Neural progenitor cell (in vitro differentiated cells): ENCODE measurements at places on chromosomes 12 and 14. TPM values are rescaled to one million over a fixed set of nuclear protein-coding genes. Genes with fewer than 3 reads are reported as not detected.

Gene CLEC9A
- total RNA-seq: not detected in 2 replicates

Gene TMEM132D
- total RNA-seq: 1.0 and 1.1 TPM in 2 replicates

Gene GLIPR1L1
- not detected in 2 replicates for total RNA-seq

Gene PELI2
- 23.4 and 27.2 TPM in 2 replicates for total RNA-seq

Gene TMEM132C
- total RNA-seq: 3.9 and 5.1 TPM in 2 replicates

Gene CEBPE
- total RNA-seq: not detected in 2 replicates

Gene NAP1L1
- total RNA-seq: 907 and 1,539 TPM in 2 replicates

Gene ATF1
- total RNA-seq: 18.4 and 24.8 TPM in 2 replicates

Gene CRACR2A
- 0.06 and 1.1 TPM in 2 replicates for total RNA-seq

Gene SERPINA3
- not detected in 2 replicates for total RNA-seq

Gene ATP2B1
- total RNA-seq: 97.5 and 177 TPM in 2 replicates

Gene SSTR1
- total RNA-seq: not detected in 2 replicates

Gene UNC79
- total RNA-seq: 2.1 and 2.2 TPM in 2 replicates

DNA sequence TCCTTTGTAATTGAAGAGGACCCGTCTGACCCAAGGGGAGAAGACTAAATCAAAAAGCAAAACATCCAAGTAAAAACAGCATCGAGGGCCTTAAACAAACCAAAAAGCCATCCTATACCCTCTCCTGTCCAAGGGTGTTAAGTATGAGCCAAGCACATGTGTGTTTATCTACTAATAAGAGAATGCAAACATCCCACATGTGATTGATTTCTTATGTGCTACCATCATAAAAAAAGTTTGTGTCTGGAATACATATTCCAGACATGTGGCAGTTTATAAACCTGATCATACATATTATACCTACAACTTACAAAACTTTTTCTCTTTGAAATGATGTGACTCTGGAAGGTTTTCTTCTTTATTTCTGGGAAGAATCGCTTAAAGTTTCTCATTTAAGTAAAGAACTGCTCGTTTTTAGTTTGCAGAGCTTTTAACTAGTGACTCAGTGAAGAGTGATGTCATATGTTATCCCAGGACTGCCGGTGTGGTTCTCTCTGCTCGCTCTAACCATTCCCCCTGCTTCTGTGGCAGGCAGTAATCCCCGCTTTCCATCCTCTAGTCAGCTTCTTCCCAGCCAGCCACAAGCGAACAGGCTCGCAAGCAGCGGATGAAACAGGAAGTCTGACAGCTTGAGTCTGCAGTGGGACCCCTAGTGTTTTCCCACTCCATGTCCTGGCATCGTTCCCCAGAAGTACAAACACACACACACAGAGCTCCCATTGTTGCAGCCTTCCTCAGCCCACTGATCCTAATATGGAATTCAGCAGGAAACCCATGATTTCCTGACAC lies 431 bp upstream of the RHOJ start:
- no peaks in the 10 kb centered on the region for H3K27me3 ChIP-seq
- no peaks in the 10 kb centered on the region for H3K36me3 ChIP-seq
- H3K4me3 ChIP-seq: peak overlapping the region; percentile 35
- peak overlapping the region; percentile 38 for H3K27ac ChIP-seq

DNA sequence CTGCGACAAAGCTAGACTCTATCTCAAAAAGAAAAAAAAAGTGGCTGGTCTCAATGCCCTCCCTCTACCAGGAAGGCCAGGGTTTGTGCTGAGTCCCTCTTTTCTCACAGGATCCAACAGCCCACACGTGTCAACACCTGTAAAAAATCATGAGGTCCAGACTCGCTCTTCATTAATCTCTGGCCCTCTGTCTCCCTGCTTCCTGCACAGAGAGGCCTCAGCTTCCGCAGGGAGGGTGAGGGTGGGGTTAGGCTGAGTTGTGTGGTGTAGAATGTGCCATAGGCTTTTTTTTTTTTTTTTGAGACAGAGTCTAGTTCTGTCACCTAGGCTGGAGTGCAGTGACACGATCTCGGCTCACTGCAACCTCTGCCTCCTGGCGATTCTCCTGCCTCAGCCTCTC lies 6.1 kb downstream of the CFAP73 start:
- peaks cover 60% of the 10 kb centered on the region for H3K27me3 ChIP-seq
- DNase-seq: no peak
- H3K4me3 ChIP-seq: no peak overlapping the region
- peaks cover under 1% of the 10 kb centered on the region for H3K4me1 ChIP-seq

DNA sequence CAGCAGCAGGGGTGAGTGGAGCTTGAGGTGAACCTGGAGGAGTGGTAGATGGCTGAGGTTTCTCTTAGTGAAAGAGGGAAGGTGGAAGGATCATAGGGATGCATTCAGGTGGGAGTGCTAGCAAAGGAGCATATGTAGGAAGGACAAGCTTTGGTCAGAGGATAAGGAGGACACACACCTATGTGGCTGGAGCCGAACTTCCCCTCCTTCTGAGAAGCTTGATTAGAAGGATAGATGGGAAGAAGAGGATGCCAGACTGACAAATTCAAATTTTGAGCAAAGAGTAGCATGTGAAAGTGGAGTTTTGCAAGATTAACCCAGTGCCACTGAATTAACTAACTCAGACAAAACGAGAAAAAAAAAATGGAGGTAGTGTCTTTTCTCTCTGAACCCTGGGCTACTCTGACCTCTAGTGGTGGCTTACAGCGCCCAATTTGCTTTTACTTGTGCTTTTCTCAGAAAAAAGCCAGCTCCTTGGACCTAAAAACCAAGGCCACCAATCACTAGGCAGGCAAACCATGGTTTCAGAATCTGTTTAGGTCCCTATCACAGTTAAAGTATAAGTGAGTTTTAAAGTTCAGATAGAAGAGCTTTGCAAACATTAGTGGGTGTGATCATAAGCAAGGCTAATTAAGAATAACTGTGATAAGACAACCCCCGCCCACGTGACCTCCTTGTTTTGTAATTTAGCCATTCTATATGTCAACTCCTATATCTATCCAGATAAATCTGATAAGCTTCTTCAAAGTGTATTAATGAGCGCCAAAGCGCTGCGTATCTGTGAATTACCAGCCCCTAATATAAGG lies 15.5 kb downstream of the EMP1 start:
- H3K4me1 ChIP-seq: peaks cover 17% of the 10 kb centered on the region
- H3K4me3 ChIP-seq: no peak overlapping the region
- no peak overlapping the region for H3K27ac ChIP-seq
- peak; percentile 83 for DNase-seq
- H3K27me3 ChIP-seq: no peaks in the 10 kb centered on the region
- H3K36me3 ChIP-seq: no peaks in the 10 kb centered on the region

GRCh38 chr14:56181681-56182085 lies 63.5 kb downstream of the PELI2 start:
- no peaks in the 10 kb centered on the region for H3K27me3 ChIP-seq
- no peaks in the 10 kb centered on the region for H3K36me3 ChIP-seq
- H3K27ac ChIP-seq: no peak overlapping the region
- no peak for DNase-seq
- H3K4me3 ChIP-seq: no peak overlapping the region
- no peaks in the 10 kb centered on the region for H3K4me1 ChIP-seq

GRCh38 chr12:83793616-83794015 lies 1106.9 kb downstream of the TMTC2 start:
- no peaks in the 10 kb centered on the region for H3K27me3 ChIP-seq
- no peaks in the 10 kb centered on the region for H3K36me3 ChIP-seq
- no peak overlapping the region for H3K4me3 ChIP-seq
- peaks cover 8% of the 10 kb centered on the region for H3K4me1 ChIP-seq
- H3K27ac ChIP-seq: no peak overlapping the region

GRCh38 chr14:88618476-88618875 lies 55.6 kb downstream of the ZC3H14 start:
- DNase-seq: no peak
- H3K4me1 ChIP-seq: peaks cover 9% of the 10 kb centered on the region
- H3K27me3 ChIP-seq: no peaks in the 10 kb centered on the region

DNA sequence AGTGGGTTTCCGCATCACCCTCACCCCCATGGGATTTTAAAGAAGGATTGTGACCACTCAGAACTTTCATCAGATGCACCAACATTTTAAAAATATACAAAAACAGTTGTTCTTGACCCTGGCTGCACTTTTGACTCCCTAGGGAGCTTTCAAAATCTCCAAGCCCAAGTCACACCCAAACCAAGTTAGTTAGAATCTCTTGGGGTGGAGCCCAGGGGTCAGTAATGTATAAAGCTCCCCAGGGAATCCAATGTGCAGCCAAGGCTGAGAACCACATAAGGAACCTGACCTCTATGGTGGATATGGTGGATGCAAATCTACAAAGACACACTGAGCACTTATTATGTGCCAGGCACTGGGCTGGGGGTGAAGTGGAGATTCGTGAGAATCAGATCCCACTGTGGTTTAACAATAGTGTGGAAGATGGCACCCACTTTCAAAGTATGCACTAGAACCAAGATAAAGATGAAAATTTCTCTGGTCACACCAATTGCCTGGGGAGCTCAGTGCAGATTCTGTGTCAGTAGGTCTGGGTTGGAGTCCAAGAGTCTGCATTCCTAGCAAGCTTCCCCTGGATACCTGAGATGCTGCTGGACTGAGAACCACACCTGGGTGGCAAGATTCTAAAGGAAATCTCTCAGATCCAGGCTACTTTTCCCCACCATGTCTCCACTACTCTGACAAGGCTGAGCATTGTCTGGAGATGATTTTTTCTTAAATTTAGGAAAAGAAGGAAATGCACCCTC lies 18.9 kb upstream of the CMKLR1 start:
- no peaks in the 10 kb centered on the region for H3K27me3 ChIP-seq
- H3K27ac ChIP-seq: no peak overlapping the region
- H3K36me3 ChIP-seq: no peaks in the 10 kb centered on the region
- peaks cover 10% of the 10 kb centered on the region for H3K4me1 ChIP-seq

DNA sequence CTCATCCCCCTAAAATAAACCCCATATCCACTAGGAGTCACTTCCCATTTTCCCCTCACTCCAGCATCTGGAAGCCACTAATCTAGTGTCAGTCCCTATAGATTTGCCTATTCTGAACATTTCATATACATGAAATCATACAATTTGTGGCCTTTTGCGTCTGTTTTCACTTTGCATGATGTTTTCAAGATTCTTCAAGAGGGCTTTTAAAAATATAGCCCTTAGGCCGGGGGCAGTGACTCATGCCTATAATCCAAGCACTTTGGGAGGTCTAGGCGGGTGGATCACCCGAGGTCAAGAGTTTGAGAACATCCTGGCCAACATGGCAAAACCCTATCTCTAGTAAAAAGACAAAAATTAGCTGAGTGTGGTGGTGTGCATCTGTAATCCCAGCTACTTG lies 104.7 kb downstream of the VEZT start:
- H3K4me1 ChIP-seq: peaks cover 10% of the 10 kb centered on the region
- no peaks in the 10 kb centered on the region for H3K27me3 ChIP-seq
- H3K4me3 ChIP-seq: no peak overlapping the region

- DNase-seq: no peak
- no peaks in the 10 kb centered on the region for H3K27me3 ChIP-seq
- no peaks in the 10 kb centered on the region for H3K4me1 ChIP-seq
- H3K27ac ChIP-seq: no peak overlapping the region
- no peaks in the 10 kb centered on the region for H3K36me3 ChIP-seq
- no peak overlapping the region for H3K4me3 ChIP-seq
Observed at GRCh38 chr12:47200446-47200845, 120.7 kb upstream of the AMIGO2 start.

DNA sequence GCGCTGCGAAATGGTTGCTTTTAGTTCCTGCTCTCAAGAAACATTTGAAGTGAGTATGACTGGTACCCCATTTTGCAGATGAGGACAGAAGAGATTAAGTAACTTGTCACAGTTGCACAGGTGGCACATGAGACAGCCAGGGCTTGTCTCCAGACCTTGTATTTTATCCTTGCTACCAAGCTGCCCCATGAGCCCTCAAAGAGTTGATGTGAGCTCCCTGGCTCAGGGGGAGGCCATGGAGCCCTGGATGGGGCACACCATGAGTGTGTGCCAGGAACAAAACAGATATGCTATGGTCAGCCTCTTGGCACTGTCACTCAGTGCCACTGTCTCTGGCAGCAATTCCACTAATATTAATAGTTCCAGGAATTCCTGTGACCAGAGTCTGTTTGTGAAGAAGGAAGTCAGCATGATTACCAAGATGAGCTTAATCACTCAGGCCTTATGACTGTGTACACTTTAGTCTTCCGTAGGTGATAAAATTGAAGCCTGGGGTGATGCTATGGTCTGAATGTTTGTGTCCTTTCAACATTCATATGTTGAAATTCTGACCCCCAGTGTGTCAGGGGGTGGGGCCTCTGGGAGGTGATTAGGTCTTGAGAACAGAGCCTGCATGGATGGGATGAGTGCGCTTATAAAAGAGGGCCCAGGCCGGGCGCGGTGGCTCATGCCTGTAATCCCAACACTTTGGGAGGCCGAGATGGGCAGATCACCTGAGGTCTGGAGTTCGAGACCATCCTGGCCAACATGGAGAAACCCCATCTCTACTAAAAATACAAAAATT lies 806.8 kb downstream of the AACS start:
- H3K4me3 ChIP-seq: no peak overlapping the region
- no peak for DNase-seq
- no peaks in the 10 kb centered on the region for H3K36me3 ChIP-seq

- peaks cover 72% of the 10 kb centered on the region for H3K4me1 ChIP-seq
- no peaks in the 10 kb centered on the region for H3K36me3 ChIP-seq
- no peaks in the 10 kb centered on the region for H3K27me3 ChIP-seq
Observed at GRCh38 chr14:68518761-68519670, 273.9 kb downstream of the ZFP36L1 start.

- no peaks in the 10 kb centered on the region for H3K36me3 ChIP-seq
- DNase-seq: no peak
- no peak overlapping the region for H3K4me3 ChIP-seq
- H3K4me1 ChIP-seq: no peaks in the 10 kb centered on the region
- no peak overlapping the region for H3K27ac ChIP-seq
Observed at GRCh38 chr12:96045566-96045965, 10.2 kb upstream of the LTA4H start.

DNA sequence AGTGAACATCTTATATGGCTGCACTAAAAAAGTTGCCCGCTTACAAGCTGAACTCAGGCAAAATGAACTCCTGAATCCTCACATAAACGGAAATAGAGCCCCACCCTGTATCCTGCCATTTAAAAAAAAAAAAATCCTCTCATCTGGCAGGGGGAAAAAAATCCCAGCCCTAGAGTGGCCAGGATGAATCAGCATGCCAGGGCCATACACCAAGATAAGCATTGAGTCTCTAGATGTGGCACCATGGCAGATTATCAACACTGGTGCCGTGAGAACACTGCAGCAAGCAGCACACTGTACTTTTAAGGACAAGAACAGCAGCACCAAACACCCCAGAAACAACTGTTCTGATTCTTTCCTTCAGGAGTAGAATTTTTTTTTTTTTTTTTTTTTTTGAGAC lies 65.5 kb downstream of the RASSF3 start:
- H3K27ac ChIP-seq: no peak overlapping the region
- DNase-seq: no peak
- no peaks in the 10 kb centered on the region for H3K36me3 ChIP-seq

- peaks cover 8% of the 10 kb centered on the region for H3K4me1 ChIP-seq
- peaks cover 90% of the 10 kb centered on the region for H3K27me3 ChIP-seq
- H3K4me3 ChIP-seq: no peak overlapping the region
- no peak overlapping the region for H3K27ac ChIP-seq
- no peak for DNase-seq
Observed at GRCh38 chr12:132208153-132208823, 64.0 kb downstream of the NOC4L start.

DNA sequence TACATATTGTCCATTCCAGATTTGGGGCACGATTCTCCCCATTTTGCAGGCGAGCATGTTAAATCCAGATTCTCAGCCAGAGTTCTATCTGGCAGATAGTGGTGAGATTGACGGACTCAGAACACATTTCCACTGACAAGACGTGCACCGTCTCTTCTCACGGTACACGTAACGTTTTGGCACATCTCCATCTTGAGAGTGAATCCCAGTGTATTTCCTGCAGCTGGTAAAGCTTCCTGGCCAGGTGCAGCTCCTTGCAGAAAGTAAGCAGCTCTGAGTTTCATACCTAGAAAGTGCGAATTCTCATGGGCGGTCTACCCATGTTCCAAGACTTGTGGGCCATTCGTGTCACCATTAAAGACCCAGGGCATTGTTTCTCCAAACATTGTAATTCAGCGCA lies 102.6 kb downstream of the TSPAN9 start:
- H3K27ac ChIP-seq: no peak overlapping the region
- H3K4me3 ChIP-seq: no peak overlapping the region
- H3K27me3 ChIP-seq: no peaks in the 10 kb centered on the region
- no peak for DNase-seq
- H3K4me1 ChIP-seq: peaks cover 31% of the 10 kb centered on the region
